Esophagus muscularis mucosa (tissue), 4 donors: ENCODE measurements at places on chromosomes 11 and 22. TPM values are rescaled to one million over a fixed set of nuclear protein-coding genes. Genes with fewer than 3 reads are reported as not detected.

Gene UQCC3
- total RNA-seq = 7.2 TPM

Gene MLC1
- total RNA-seq = 0.17 TPM

- DNase-seq = no peak
Observed at GRCh38 chr11:77062924-77063323, 3.8 kb upstream of the CAPN5 start.

DNA sequence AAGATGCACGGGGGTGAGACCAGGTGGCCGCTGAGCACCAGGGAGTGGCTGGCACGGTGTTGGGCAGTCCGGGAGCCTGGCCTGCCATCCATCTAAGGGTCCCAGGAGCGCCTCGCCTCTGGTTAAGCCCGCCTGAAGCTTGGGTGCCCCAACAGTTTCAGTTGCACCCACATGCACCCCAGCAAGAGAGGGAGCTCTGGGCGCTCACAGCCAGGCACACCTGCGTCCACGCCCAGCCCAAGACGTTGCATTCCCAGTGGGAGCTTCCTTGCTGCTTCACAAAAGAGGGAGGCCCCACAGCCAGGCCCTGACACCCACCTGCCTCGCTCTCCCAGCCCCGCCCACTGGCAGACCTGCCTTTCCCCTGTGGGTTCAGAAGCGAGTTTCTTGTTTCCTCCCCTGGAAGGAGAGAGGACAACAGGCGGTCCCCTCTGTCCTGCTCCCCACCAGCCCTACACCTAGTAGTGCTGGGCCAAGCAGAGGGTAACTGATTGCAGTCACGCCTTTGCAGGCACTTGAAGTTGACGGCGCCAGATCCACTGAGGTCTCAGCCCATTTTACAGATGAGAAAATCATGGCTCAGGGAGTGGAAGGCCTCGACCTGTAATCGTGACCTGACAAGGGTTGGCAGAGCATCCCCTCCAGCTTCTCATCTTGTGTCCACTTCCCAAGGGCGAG, 35.4 kb downstream of the OSBPL5 start:
- no peak for DNase-seq

DNA sequence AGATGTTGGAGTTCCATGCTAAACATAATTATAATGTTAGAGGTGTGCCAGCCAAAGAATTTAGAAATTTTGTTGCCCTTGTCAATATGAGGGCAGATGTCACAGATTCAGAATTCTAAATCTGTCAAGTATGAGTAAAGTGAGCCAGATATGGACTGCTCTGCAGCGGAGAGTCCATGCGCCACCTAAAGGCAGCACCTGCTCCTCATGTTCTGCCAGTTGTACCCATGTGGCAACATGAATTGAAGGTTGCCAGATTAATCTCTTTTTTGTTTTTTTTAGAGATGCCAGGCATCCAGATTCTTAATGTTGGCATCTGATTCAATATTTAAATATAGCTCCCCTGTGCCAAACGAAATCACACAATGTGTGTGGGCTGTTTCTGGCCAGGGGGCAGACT, 678.6 kb upstream of the ANO5 start:
- DNase-seq = no peak

DNA sequence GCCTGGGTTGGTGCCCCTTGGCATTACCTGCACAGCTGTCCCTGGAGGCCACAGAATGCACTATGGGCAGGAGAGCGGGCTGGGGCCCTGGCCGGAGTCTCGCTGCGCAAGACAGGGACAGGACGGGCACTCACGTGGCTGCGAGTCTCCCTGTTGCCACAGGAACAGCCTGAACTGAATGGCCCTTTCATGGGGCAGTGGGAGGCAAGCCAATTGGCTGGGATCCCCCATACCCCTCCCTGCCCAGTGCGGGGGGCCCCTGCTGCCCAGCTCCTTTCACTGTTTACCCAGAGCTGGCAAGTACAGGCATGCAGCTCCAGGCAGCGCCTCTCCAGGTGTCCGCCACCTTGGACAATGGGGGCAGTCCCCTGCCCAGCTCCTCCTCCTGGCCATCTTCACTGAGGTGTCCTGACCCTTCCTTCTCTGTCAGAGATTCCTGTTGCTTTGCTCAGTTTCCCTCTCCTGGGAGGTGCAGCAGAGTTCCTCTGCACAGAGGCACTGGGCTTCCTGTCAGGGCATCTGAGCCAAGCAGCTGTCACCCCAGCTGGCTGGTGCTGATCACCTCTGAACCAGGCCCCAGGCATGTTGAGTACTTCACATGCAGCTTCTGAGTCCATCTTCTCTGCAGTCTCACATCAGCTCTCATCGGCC, 5.2 kb downstream of the USP2 start:
- no peak for DNase-seq

DNA sequence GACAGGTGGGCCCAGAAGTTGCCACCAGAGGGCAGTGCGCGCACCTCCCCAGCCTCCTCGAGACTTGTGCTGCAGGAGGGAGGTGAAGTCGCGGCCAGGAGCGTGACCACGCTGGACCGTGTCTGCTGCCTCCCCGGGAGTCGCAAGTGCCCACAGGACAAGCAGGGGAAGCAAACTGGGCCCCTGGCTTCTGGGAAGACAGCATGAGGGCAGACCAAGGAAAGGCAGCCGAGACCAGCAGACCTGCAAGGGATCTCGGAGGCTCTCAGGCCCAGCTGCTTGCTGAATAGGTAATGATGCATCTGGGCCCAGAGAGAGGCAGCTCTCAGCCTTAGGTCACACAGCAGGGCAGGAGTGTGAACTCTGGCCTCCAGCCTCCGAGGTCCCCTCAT, 17.0 kb upstream of the IL2RB start:
- DNase-seq = peak; percentile 96
